Vagina (tissue), 2 donors: ENCODE measurements at places on chromosomes 7 and 10. TPM values are rescaled to one million over a fixed set of nuclear protein-coding genes. Genes with fewer than 3 reads are reported as not detected.
A peak's percentile ranks its signal among the peaks of the same experiment; 100 is the strongest.

- no peak for DNase-seq
Measured at GRCh38 chr10:118753331-118754228, 1.2 kb downstream of the CACUL1 start.

- DNase-seq: no peak
Measured at GRCh38 chr10:11849911-11850310, 26.8 kb downstream of the PROSER2 start.

DNA sequence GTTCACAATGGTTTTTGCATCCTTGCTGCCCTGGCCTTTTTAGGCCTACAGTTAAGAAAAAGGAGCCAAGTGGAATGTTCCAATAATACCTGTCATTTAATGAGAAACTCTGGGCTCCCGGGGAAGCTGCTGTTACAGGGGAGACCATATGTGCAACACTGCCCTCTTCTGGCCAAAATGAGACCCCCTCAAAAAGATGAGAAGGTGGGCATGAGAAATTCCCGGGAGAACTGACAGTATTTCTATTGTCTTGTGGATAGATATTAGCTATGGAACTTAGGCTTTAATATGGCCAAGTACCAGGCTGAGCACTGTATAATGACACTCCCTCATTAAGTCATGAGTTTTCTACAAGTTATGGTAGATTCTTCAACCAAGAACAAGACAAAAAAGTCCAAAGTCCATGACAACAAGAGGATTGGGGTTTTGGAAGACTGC is 99.4 kb downstream of the CCDC3 start:
- DNase-seq: no peak

- DNase-seq: no peak
Measured at GRCh38 chr7:155466814-155467733, 9.1 kb downstream of the EN2 start.

DNA sequence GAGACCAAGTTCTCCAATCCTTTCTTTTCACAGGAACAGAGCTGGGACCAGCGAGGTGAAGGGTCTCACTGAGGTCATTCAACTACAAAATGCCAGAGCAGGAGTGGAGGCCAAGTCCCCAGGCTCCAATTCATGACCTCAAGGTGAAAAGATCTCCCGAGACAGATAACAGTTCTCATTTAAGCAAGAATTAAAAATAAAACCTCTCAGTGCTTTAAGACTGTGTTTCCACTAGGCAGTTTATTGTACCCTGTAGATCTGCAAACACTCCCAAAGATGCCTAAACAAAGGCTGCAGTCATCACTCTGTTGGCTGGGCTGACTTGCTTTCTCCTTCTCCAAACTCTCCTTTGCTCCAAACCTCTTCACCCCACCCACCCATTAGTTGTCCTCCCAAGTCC is 74.8 kb upstream of the CXCL12 start:
- DNase-seq: peak; percentile 49

DNA sequence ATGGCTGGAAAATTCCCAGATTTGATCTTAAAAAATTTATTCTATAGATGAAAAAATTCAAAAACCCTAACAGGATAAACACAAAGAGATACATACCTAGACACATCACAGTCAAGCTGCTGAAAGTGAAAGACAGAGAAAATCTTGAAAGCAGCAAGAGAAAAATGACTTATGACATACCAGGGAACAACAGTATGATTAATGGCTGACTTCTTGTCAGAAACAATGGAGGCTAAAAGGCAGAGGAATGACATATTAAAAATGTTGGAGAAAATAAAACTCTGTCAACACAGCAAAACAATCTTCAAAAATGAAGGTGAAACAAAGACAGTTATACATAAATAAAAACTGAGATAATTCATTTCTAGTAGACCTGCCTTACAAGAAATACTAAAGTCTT is 442.7 kb downstream of the IPMK start:
- no peak for DNase-seq

DNA sequence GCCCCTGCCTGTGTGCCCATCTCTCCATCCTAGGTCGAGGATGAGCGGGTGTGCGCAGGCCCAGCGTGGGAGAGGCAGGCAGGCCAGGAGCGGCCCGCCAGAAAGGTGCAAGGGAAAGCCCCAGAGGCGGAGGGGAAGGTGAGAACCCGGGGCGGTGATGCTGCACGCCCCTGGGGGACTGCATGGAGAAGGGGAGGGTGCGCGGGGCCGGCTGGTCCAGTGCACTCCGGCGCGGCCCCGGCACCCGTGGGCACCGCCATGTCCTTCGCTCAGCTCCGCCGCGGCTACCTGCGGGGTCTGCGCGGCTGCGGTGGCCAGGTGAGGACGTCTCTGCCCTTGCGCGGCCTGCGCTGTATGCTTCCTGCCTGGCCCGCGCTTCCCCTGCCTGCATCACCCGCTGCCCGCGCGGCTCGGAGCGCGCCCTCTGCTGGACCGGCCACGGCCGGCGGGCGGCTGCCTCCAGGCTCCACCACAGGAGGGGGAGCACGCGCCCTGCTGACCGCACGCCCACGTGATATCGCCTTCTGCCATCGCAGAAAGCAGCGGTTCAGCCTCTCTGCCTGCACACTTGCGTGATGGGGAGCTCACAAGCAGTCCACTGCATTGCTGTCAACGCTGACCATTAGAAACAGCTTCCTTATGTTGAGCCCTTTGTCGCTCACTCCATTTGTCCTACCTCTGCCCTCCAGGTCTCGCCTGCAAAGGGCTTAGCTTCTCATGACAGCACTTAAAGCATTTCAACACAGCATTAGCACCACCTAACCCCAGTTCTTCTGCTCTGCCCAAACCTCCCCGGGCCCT is 73.9 kb downstream of the CXCL12 start:
- peak; percentile 91 for DNase-seq

DNA sequence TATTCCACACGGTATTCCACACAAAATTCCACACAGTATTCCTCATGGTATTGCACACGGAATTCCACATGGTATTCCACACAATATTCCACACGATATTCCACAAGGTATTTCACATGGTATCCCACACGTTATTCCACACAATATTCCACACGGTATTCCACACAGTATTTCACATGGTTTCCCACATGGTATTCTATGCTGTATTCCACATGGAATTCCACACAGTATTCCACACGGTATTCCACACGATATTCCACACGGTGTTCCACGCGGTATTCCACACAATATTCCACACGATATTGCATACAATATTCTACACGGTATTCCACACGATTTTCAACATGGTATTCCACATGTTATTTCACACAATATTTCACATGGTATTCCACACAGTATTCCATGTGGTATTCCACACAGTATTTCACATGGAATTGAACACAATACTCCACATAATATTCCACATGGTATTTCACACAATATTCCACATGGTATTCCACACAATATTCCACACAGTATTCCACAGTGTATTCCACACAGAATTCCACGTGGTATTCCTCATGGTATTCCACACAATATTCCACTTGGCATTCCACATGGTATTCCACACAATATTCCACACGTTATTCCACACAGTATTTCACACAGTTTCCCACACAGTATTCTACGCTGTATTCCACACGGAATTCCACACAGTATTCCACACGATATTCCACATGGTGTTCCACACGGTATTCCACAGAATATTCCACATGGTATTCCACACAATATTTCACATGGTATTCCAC is 136.0 kb upstream of the CHST15 start:
- no peak for DNase-seq

- no peak for DNase-seq
Measured at GRCh38 chr10:68598978-68599770, 39.0 kb downstream of the TET1 start.

DNA sequence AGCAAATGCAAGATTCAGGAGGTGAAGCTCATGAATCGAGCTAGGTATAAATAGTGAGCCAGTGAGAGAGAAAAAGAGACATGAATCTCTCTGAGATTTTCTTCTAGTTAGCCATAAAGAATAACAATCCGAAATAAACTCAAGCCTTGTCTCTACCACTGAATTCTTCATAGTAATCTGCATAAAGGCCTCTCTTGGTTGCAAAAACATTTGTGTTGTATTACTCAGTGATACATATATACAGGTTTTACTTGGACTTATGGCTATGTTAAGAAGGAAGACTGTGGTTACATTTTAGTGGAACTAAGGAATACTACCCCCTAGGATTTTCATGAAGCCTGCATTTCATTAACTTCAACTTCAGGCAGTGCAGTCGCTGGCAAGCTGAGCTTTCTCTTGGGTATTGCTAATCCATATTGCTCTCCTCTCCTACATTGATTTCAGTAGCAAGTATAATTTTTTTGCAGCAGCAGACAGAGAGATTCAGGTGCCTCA is 72.7 kb upstream of the TRIL start:
- DNase-seq: no peak

- no peak for DNase-seq
Measured at GRCh38 chr7:146831875-146832274, 715.3 kb downstream of the CNTNAP2 start.

- no peak for DNase-seq
Measured at GRCh38 chr10:87991946-87992345, 128.5 kb downstream of the PTEN start.

DNA sequence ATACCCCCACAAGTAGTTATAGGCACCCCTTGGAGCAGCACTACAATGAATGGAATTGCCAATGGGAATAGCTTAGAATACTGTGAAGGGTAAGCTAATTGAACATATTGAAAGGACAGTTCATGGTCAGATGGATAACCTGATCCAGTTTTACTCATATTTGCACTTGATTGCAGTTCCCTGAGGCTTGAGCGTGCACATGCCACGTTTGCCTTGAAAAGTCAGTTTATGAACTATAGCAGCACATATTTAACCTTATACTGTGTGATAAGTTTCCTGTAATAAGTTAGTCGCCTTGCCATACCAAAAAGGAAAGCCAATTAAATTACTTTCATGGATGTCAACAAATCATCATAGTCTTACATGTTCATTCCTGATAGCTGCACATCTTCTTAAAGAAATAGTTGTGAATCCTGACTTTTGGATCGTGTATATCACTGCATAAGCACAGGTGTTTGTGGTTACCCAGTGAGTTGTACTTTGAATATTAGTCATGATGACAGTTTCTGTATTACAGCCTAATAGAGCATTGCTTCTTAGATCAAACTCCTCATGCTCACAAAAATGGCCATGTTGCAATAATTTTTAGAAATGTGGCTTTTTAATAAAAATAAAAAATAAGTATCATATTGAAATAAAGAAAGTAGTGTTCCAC is 21.6 kb downstream of the DNTT start:
- DNase-seq: no peak

DNA sequence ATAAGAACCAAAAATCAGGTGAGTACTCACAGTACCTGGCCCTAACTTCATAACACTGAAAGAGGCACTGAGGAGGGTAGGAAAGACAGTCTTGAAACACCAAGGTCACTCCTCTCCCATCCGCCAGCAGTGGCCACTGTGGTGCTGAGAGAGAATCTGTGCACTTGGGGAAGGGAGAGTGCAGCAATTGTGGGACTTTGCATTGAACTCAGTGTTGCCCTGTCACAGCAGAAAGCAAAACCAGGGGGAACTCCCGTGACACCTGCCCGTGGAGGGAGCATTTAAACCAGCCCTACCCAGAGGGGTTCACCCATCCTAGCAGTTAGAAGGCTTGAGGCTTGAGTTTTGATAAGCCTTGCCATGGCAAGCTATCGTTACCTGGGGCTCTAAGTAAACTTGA is 35.2 kb upstream of the MAP3K8 start:
- no peak for DNase-seq

DNA sequence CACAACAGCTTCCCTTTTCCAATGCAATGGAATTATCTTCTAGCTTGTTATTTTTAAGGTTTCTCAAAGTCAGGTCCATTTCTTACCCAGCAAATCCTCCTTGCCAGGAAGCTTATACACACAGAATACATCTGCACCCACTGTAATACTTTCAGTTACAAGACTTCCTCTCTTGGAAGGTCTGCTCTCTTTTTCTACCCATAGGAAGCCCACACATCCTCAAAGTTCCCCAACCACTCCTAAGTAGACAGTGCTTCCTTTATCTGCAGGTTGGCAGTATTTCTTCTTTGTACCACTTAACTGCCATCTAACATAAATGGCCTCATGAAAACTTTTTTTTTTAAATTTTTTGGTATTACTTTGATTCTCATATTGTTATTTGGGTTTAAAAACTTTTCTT is 155.6 kb downstream of the TAX1BP1 start:
- no peak for DNase-seq

GRCh38 chr7:7699380-7699779 is 19.0 kb downstream of the RPA3 start:
- no peak for DNase-seq

DNA sequence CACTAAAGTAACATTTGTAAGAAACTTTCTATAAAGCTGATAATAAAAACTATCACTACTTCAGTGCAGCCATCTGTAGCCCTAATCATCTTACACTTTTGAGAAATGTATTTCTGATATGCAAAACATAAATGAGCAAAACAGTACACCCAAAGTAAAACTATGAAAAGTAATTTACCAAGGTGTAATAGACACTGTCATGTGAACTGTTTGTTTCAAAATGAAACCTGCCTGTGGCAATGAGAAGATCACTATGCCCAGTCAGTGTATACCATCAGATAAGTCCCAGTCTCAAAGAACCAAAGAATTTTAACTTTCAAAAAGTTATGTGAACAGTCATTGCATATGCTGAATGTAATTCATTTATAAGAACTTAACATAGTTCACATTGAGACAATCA is 398.1 kb downstream of the CDC14C start:
- no peak for DNase-seq

- no peak for DNase-seq
Measured at GRCh38 chr7:77459311-77459726, 43.2 kb upstream of the GSAP start.

DNA sequence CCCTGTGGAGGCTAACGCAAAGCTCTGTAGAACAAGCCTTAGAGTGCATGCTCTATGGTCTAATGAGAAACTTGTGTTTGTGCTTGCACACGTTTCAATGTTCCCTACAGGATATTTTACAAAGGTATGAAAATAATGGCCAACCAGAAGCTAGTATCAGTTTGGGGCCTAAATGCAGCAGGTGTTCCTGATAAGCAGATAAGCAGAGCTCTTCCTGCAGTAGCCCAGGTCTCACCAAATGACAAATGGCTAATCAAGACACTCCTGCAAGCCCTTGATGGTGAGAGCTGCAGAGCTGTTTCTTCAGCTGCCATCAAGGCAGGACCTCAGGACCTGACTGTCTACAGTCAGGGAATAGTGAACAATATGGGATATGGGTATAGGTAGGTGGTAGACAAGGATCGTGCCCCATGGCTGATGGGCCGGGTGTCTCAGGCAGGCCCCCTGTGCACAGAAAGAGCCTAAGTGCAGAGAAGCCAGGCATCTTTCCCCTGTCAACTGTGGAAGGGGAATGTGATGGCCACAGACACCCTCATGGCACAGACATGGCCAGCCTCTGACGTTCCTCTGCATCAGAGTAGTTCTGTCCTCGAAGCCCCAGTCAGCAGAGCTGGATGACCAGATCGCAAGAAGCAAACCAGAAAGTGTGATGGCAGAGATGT is 23.2 kb upstream of the RASSF4 start:
- DNase-seq: no peak

- no peak for DNase-seq
Measured at GRCh38 chr7:134784251-134785049, 5.0 kb downstream of the CALD1 start.

GRCh38 chr10:10330418-10330817 is 687.3 kb upstream of the CELF2 start:
- no peak for DNase-seq

The SSBP1 gene
- 74.4 TPM for total RNA-seq

The SH2D4B gene
- total RNA-seq: not detected

The MEOX2 gene
- total RNA-seq: 1.7 TPM

The GLI3 gene
- total RNA-seq: 24.6 TPM

The CPA2 gene
- not detected for total RNA-seq

The EPHA1 gene
- 51.3 TPM for total RNA-seq

The ZNF503 gene
- 24.6 TPM for total RNA-seq

The FAM237B gene
- total RNA-seq: not detected

The FAM25C gene
- not detected for total RNA-seq

The PPP1R17 gene
- total RNA-seq: not detected

The C7orf33 gene
- not detected for total RNA-seq

The RNLS gene
- total RNA-seq: 13.3 TPM

The ZNF804B gene
- not detected for total RNA-seq
